ENCODE measurements at places on chromosomes 5 and 9.

GRCh38 chr5:53091289-53091688 is 18.3 kb downstream of the MOCS2 start:
- DNase-seq: no peak

GRCh38 chr9:112174965-112175795 is at the start of gene SUSD1:
Gene SUSD1, minus strand, starts transcription at chr9:112175297. Its CDS starts 62 bp downstream, at chr9:112175235.
- DNase-seq: no peak

DNA sequence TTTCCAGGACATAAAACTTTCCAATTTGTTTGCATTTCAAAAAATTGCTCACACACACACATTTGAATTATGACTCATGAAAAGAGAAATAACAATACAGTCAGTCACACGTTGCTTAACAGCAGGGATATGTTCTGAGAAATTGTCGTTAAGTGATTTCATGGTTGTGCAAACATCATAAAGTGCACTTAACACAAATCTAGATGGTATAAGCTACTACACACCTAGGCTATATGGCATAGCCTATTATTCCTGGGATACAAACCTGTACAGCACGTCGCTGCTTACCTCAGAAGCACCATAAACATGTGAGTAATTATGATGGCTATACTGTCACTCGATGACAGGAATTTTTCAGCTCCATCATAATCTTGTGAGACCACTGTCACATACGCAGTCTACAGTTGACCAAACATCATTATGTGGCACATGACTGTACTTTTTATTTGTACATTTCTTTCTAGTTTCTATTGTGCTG is 378.2 kb downstream of the ACTL7B start:
- DNase-seq: no peak

DNA sequence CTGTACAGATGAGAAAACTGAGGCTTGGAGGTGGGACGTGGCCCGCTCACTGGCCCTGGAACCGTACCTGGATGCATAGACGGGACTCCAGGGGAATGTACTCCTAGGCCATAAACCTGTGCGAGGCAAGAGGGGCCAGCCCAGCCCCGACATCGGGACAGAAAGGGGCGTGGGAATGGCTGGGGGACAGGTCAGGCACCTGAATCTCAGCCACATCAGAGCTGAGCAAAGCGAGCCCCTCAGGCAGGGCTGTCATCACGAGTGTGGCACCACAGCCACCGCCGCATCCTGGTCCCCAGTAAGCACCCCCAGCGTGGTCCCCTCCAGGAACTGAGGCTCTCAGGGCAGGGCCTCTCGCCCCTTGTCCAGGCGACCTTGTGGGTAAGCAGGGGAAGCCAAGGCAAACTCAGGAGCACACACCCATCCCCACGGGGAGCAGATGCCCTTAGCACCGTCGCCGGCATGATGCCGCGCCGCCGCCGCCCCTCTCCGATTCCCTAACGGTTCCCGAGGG is 16.5 kb downstream of the NACC2 start:
- no peak for DNase-seq

DNA sequence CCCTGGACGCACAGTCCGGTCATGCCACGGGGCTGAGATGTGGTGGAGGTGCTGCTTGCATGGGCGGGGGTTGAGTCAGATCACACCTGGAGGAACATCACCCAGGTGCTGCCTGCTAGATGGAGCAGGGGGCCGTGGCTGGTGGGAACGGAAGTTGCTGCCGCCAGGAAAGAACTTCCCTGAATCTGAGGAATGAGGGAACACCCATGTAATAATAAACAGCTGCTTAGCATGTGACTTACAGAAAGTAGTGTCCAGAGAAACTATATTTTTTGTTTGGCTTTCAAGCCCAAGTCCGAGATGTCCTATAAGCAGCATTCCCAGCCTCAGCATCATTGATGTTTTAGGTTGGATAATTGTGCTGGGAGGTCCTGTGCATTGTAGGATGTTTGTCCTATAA is 27.1 kb upstream of the FAM240B start:
- DNase-seq: no peak

- DNase-seq: no peak
These were observed 32.4 kb downstream of the PCDHGC5 start for GRCh38 chr5:141521244-141521781.

GRCh38 chr5:118580949-118581348 is 407.4 kb downstream of the DTWD2 start:
- no peak for DNase-seq

DNA sequence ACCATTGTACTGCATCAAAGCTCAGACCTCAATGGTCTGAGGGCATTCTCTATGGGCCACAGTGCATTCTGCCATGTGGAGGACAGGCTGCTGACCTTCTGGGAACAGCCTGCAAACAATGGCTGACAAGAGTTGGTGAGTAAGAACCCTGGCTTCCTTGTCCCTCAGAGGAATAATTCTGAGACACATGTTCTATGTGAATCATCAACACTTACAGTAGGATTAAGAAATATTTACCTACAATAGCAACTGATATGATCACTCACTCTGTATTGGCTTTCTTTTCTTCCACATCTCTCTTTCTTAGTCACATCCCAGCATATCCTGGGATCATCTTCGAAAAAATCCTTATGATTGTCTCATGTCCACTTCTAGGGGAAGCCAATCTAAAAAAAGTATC is 306.5 kb upstream of the ITGA1 start:
- DNase-seq: no peak

GRCh38 chr5:65482736-65483545 is 1.2 kb upstream of the ADAMTS6 start:
- DNase-seq: no peak

GRCh38 chr5:177085985-177086653 is 596 bp upstream of the FGFR4 start:
- DNase-seq: no peak

DNA sequence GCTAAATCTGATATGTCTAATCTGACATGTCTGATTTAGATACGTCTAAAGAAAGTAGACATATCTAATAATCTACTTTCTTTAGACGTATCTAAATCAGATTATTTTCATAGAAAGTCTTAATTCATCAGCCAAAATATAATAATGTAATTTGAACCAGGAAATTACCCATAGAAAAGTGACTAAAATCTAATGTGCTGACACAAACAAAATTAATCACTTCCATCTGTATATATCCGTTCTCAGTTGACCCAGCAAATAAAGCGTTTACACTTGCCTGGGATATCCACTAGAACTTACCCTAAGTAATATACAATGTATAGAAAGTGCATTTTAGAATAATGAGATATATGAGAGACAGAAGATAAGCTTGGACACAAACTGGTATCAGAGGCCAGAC is 56.7 kb downstream of the TTLL11 start:
- no peak for DNase-seq

- no peak for DNase-seq
These were observed 334.6 kb upstream of the TUSC1 start for GRCh38 chr9:26012797-26013196.

GRCh38 chr9:124869466-124869985 is 7.6 kb downstream of the ARPC5L start:
- DNase-seq: no peak

- DNase-seq: no peak
These were observed 205.1 kb downstream of the AUH start for GRCh38 chr9:91156451-91157234.

GRCh38 chr9:129428864-129429577 is 191.9 kb downstream of the C9orf50 start:
- DNase-seq: no peak

- no peak for DNase-seq
These were observed 84.6 kb upstream of the FSTL4 start for GRCh38 chr5:133696782-133697507.

All from stimulated activated CD8-positive, alpha-beta memory T cell treated with anti-CD3 and anti-CD28 coated beads, Interleukin-7, amount 100 ng/mL, for 1 hour (primary cell).